ENCODE measurements at places on chromosomes 12 and 14.

DNA sequence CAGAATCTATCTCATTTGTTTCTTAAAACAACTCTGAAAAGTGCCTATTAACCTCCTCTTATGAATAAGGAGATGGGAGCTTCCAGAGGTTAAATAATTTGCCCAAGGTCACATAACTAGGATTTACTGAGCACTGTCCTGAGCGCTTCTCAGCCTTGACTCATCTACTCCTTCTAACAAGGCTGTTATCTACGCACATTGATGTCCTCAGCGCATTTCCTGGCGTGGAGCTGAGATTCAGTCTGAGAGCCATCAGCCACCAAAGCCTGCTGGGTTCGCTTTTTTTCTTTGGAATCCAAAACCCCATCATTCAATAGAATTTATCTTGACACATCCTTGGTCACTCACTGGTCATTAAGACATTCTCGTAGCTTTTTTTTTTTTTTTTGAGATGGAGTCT is 29.3 kb downstream of the AK7 start:
- no peak for DNase-seq

DNA sequence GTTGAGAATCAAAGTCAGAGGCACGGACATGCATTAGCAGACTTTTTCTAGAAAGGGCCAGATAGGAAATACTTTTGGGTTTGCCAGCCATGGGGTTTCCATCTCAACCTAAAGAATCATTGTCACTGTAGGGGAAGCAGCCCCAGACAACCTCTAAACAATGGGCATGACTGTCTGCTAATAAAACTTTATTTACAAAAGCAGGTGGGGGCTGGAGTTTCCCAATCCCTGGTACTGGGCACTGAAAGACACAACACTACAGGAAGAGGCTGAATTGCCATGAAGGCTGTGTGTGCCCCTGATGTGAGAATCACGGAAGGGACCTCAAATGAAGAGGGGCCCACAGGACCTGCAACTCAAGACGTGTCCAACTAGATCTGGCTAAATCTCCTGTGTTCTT is 62.0 kb upstream of the GPR68 start:
- no peak for DNase-seq

GRCh38 chr12:58202933-58203718 is 261.8 kb downstream of the ATP23 start:
- no peak for DNase-seq

GRCh38 chr12:470133-470532 is 10.4 kb downstream of the B4GALNT3 start:
- DNase-seq, result no peak

DNA sequence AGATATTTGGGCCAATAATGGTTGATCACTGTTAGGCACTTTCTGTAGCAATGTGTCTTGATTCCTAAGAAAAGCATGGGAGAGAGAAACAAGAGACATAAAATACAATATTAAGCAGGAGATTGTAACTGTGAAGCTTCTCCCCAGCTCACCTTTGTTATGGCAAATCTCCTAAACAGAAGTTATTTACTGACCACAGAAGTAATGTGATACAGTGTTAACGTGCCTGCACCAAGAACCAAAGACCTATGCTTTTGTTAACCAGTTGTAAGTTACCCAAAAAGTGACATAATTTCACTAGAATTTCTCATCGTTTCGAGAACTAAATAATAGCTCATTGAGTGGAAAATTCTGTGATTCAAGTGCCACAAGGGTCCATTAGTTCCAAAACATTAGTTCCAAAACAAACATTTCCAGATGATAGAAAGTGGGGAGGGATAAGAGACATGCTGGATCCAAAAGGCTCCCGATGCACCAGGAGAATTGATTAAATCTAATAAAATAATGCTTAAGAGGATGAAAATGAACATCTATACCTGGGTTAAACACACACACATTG is 14.3 kb downstream of the RERG start:
- DNase-seq, result no peak

- DNase-seq, result no peak
These were observed 5.7 kb downstream of the MAP3K9 start for GRCh38 chr14:70803321-70804310.

- no peak for DNase-seq
These were observed 2.7 kb upstream of the INHBE start for GRCh38 chr12:57452181-57452936.

Data from CD4-positive, alpha-beta T cell treated with Interleukin-21 for 1 hour (primary cell).